ENCODE measurements at places on chromosomes 5 and 9. TPM values are rescaled to one million over a fixed set of nuclear protein-coding genes. Genes with fewer than 3 reads are reported as not detected.

DNA sequence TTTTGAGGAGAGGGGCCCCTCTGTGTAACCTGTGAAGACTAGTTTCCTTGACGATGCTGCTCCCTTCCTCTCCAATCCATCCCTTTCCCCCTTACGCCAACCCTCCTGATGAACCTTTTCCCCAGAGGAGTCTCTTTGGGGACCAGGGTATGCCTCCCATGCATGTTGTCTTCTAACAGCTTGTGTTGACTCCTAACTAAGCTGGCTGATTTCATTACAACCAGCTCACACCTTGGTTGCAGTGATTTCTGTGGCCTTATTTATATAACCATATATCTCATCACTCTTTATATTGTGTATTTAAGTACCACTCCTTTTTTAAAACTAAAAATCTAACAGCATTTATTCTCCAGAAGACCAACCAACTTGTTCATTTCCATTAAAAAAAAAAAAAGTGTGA, 42.5 kb downstream of the SFXN1 start:
- no peak for DNase-seq

Gene GLRA1
- not detected for total RNA-seq

- DNase-seq, result no peak
Observed at GRCh38 chr5:18686253-18686652, 1052.0 kb downstream of the TAF11L14 start.

DNA sequence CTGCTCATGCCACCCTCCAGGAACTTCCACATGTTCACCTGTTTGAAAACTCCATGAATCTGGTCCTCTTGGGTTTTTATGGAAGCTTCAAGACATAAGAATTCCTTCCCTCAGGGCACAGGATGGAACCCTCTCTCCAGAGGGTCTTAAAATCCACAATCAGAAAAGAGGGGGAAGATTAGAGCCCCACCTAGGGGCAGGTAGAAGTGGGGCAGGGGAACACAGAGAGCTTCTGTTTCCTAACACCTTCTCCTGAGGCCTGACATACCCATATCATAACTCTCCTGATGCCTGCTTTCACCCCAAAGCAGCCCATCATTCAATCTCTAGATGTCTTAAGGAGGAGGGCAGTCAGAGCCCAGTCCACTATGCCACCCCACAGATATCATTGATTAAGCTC, 1087.7 kb upstream of the ARRDC3 start:
- no peak for DNase-seq

DNA sequence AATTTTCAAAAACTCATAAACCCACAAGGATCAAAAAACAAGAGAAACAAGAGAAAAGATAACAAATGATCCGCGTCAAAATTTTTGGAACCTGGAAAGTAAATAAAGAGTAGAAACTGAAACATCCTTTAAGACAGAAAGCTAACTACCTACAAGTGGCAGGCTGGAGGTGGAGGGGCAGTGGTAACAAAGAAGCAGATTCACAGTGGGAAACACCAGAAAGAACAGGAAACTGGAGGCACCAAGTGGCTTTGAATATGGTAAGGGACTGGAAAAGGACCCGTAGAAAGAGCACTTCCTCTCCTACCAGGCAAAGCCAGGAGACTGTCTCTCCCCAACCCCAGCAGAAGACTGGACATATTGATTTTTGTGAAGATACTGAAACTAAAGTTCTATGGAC, 100.6 kb upstream of the TARS1 start:
- DNase-seq, result no peak

- no peak for DNase-seq
Observed at GRCh38 chr5:36585701-36586100, 20.7 kb upstream of the SLC1A3 start.

GRCh38 chr9:109590966-109591365, 92.9 kb upstream of the PTPN3 start:
- no peak for DNase-seq

GRCh38 chr9:95497772-95498171, 19.0 kb downstream of the PTCH1 start:
- DNase-seq, result no peak

DNA sequence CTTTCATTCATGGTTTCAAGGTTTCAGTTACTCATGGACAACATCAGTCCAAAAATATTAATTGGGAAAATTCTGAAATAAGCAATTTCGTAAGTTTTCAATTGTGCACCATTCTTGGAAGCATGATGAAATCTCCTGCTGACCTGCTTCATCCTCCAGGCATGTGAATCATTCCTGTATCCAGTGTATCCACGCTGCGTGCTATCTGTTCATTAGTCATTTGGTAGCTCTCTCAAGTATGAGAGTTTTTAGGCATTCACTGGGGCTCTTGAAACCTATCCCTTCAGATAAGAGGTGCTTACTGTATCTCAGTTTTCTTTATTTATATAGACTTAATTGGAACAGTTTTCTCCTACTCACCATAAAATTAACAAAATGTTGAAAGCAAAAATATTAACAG, 293.0 kb downstream of the CDH12 start:
- no peak for DNase-seq

- no peak for DNase-seq
Observed at GRCh38 chr5:149062371-149063016, 368 bp downstream of the SH3TC2 start.

DNA sequence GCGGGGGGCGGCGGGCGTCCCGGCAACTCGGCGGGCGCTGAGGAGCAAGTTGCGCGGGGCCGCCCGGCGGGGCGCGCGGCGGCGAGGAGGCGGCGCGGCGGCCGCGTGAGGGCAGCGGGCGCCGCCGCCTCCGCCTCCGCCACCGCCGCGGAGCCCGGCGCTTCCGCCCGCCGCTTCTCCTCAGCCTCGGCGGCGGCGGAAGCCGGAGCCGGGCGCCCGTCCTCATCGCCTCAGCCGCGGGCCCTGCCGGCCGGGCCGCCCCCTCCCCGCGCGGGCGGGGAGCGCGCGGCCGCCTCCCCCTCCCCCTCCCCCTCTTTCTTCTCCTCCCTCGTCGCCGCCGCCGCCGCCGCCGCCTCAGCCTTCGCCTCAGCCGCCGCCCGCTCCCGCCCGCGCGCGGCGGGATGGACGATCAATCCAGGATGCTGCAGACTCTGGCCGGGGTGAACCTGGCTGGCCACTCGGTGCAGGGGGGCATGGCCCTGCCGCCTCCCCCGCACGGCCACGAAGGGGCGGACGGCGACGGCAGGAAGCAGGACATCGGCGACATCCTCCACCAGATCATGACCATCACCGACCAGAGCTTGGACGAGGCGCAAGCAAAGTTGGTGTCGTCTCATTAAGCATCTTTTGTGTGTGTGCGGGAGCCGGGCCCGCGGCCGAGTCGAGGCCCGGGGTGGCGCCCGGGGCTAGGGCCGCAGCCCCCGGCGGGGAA, at the start of gene PBX3:
Gene PBX3, plus strand, starts transcription at position 321 of the 712 bp plus-strand sequence.
- peak; percentile 56 for DNase-seq

All from psoas muscle (tissue), 8 donors.